ENCODE measurements at places on chromosomes 1 and 21. TPM values are rescaled to one million over a fixed set of nuclear protein-coding genes. Genes with fewer than 3 reads are reported as not detected.

The ESPN gene
- not detected for total RNA-seq

DNA sequence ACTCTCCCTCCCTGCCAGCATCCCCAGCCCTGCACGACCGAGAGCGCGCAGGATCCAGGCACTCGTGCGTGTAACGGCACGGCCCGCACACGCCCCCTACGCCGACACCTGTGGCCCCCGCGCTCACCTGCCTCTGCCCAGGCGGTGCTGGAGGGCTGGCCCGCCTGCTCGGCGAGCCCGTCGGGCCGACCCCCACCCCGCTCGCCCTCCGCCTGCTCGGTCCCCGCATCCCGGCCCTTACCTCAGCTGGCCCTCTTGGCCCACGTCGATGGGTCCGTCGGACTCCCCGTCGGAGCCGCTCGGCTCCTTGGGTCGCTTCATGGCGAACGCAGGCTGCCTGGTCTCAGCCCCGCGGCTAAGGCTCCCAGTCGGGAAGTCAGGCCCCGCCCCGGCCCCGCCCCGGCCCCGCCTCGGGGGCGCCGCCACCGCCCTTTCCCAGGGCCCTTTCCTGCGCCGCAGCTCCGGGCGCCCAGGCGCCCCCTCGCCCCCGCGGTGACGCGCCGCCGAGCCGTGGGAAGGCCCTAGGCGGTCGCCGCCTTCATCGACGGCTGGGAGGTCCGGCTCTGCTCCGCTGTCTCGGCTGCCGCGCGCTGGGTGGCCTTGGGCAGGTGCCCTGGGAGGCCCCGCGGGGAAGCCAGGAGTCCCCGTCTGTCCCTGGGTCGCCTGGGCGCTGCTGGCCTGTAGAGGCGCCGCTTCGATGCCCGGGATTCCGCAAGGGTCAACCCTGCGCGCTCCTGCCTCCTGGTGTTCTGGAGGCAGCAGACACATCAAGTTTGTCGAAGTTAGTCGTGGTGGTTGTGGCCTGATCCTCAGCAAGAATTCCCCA lies at the start of gene HEYL:
Gene HEYL, minus strand, starts transcription at position 339 of the 826 bp plus-strand sequence. Its CDS starts 18 bp downstream, at position 321.
- H3K27ac ChIP-seq = peak within 1 kb of the TSS; percentile 69
- peaks cover 17% of the 10 kb centered on the region for H3K27me3 ChIP-seq
- H3K36me3 ChIP-seq = no peaks in the 10 kb centered on the region
- no peak for DNase-seq

- no peak overlapping the region for H3K27ac ChIP-seq
- no peak for DNase-seq
- H3K4me1 ChIP-seq = no peaks in the 10 kb centered on the region
- H3K36me3 ChIP-seq = no peaks in the 10 kb centered on the region
Observed at GRCh38 chr21:29616209-29616751, 317.6 kb downstream of the BACH1 start.

GRCh38 chr1:235017719-235018118 lies 110.9 kb downstream of the TOMM20 start:
- H3K4me3 ChIP-seq = no peak overlapping the region
- no peak overlapping the region for H3K27ac ChIP-seq
- peaks cover 12% of the 10 kb centered on the region for H3K4me1 ChIP-seq
- H3K27me3 ChIP-seq = no peaks in the 10 kb centered on the region
- H3K36me3 ChIP-seq = no peaks in the 10 kb centered on the region

DNA sequence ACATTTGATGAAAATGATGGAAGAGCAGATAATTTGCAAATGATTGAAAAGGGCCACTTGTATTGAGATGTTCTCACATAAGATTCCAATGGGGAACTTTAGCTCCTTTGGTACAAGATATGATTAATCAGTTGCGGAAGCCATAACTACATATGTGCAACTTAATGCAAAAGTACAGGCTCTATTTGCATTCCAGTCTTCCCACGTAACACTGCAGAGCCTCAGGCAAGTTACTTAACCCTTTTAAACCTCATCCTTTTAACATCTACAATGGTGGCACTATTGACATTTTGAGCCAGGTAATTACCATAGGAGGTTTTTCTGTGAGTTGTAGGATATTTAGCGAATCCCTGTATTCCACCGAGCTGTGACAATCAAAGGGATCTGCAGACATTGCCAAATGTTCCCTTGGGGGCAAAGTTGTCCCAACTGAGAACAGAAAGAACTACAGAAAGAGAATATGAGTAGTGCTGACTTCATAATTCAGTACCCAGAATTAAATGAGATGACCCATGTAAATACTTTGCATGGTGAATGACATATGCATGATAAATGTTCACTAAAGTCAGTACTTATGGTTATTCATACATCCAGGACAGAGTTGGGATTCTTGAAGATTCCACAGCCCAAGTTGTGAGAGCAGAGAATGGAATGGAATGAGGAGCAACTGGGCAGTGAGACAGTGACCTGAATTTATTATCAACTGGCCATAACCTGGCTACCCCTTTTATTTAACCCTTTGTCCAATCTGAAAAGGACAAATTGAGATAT lies 62.6 kb downstream of the SPAG17 start:
- H3K27ac ChIP-seq = no peak overlapping the region
- no peaks in the 10 kb centered on the region for H3K4me1 ChIP-seq
- H3K4me3 ChIP-seq = no peak overlapping the region
- H3K27me3 ChIP-seq = no peaks in the 10 kb centered on the region
- DNase-seq = no peak

The TEDDM1 gene
- total RNA-seq = not detected

GRCh38 chr1:237891979-237892378 lies 1.3 kb upstream of the ZP4 start:
- no peaks in the 10 kb centered on the region for H3K27me3 ChIP-seq
- no peaks in the 10 kb centered on the region for H3K36me3 ChIP-seq
- no peak overlapping the region for H3K27ac ChIP-seq
- DNase-seq = no peak
- no peak overlapping the region for H3K4me3 ChIP-seq
- no peaks in the 10 kb centered on the region for H3K4me1 ChIP-seq

The TRIM45 gene
- total RNA-seq = 1.4 TPM

GRCh38 chr1:224159541-224159940 lies 23.5 kb upstream of the DEGS1 start:
- no peaks in the 10 kb centered on the region for H3K4me1 ChIP-seq
- no peak overlapping the region for H3K27ac ChIP-seq
- no peaks in the 10 kb centered on the region for H3K27me3 ChIP-seq
- no peak overlapping the region for H3K4me3 ChIP-seq
- DNase-seq = no peak

GRCh38 chr1:243497939-243498681 lies 242.3 kb downstream of the SDCCAG8 start:
- H3K27ac ChIP-seq = no peak overlapping the region
- H3K4me3 ChIP-seq = no peak overlapping the region
- no peaks in the 10 kb centered on the region for H3K27me3 ChIP-seq
- peaks cover 23% of the 10 kb centered on the region for H3K36me3 ChIP-seq
- peaks cover 15% of the 10 kb centered on the region for H3K4me1 ChIP-seq

DNA sequence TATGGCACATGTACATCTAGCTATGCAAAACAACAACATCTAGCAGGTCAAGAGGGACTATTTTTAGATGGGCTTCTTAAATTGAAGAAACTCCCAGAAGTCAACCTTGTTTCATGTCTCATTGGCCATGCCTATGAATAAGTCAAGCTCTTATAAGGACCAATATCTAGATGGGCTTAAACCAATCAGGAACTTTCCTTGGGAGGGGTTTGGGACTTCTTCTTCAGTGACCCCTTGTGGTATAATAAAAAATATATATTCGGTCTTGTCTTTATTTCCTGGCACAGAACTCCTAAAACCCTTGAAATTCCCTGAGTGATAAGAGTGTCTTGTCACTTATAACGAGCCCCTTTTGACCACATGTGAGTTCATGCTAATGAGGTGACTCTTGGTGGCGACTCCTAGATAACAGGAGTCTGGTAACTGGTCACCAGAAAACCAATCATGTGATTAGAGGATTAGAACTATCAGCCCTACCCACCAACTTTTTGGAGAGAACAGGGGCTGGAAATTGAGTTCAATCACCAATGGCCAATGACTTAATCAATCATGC lies 218.3 kb downstream of the HHIPL2 start:
- H3K27me3 ChIP-seq = no peaks in the 10 kb centered on the region
- no peak overlapping the region for H3K4me3 ChIP-seq
- peak; percentile 55 for DNase-seq
- H3K4me1 ChIP-seq = no peaks in the 10 kb centered on the region
- no peak overlapping the region for H3K27ac ChIP-seq

The FLG gene
- total RNA-seq = under 0.01 TPM

GRCh38 chr1:220696863-220697231 lies 6.7 kb downstream of the C1orf115 start:
- peaks cover 18% of the 10 kb centered on the region for H3K4me1 ChIP-seq
- H3K36me3 ChIP-seq = peaks cover 17% of the 10 kb centered on the region
- no peak overlapping the region for H3K4me3 ChIP-seq
- DNase-seq = peak; percentile 90

DNA sequence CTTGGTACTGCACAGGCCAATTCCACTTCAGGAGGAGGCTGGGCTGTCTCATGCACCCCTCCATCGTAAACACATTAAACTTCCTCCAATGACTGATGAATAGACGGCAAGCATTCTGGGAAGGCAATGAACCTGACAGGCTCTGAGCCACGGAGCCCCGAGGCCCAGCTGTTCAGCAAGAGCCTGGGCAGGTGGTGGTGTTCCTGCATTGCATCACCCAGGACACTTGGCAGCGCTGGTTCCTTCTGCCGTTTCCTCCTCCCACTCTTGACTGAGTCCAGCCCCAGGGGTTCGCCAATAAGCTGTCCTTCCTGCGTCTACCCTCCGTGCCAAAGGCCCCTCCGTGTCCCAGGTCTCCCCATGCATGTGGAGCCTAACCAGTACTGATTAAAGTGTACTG lies 109.8 kb downstream of the JAK1 start:
- H3K27me3 ChIP-seq = no peaks in the 10 kb centered on the region
- H3K27ac ChIP-seq = peak overlapping the region; percentile 24
- H3K4me3 ChIP-seq = no peak overlapping the region
- DNase-seq = no peak
- no peaks in the 10 kb centered on the region for H3K4me1 ChIP-seq

- H3K27ac ChIP-seq = peak overlapping the region; percentile 6
- H3K27me3 ChIP-seq = no peaks in the 10 kb centered on the region
- DNase-seq = no peak
- peaks cover 52% of the 10 kb centered on the region for H3K4me1 ChIP-seq
Observed at GRCh38 chr1:23400324-23401114, 24.0 kb downstream of the TCEA3 start.

The SLAMF7 gene
- 0.06 TPM for total RNA-seq

DNA sequence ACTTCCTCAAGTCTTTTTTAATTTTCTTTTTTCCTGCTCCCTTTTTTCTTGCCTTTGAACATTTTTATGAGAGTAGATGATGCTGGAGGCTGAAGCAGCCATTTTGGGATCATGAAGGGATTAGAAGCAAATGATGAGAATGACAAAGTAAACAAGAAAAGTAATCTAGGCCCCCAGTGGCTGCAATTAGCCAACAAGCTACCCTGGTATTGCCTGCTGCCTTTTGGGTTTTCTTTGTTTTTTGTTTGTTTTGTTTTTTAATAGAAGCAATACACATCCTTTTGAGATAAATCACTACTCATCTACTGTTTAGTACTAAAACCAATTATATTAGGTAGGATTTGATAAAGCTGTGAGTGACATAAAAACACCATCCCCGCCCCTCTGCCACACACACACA lies 280.7 kb upstream of the ADGRL2 start:
- H3K27ac ChIP-seq = no peak overlapping the region
- no peaks in the 10 kb centered on the region for H3K36me3 ChIP-seq
- no peak overlapping the region for H3K4me3 ChIP-seq
- DNase-seq = no peak

DNA sequence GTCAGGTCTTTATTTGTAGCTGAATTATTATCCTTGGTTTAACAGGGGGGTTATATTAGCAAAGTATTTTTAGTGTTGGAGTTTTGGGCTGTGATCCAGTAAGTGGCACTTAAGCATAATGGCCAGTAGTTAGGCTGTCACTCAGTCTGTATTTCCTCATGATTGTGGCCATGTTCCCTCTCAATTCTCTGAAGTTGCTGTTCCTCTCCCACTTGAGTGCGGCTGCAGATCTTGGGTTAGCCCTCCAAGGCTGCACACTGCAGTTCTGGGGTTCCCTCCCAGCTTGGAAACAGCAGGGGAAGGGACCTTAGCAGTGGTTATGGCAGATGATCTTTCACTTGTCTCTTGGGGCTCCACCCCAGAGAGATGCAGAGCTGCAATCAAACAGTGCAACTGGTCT lies 23.2 kb upstream of the DENND1B start:
- H3K36me3 ChIP-seq = no peaks in the 10 kb centered on the region
- no peak overlapping the region for H3K27ac ChIP-seq
- no peaks in the 10 kb centered on the region for H3K4me1 ChIP-seq
- no peak for DNase-seq

DNA sequence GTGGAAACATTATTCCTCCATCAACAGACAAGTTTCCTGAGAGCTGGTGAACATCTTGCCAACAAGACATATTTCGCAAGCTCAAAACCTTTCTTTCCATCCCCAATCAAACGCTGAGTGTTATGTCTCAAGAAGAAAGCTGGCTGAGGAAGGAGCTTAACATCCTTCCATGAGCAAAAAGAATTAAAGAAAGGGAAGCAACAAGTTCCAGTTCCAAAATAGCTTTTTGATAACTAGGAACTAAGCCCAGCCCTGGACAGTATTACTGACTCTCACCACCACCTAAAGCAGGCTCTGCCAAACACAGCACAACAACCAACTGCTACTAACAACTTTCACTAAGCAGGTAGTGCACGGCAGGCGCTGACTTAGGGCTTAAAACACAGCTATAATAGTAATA lies 50.2 kb downstream of the CAPZB start:
- peak overlapping the region; percentile 7 for H3K4me3 ChIP-seq
- no peak for DNase-seq
- no peaks in the 10 kb centered on the region for H3K27me3 ChIP-seq
- no peaks in the 10 kb centered on the region for H3K36me3 ChIP-seq
- H3K4me1 ChIP-seq = peaks cover 93% of the 10 kb centered on the region
- H3K27ac ChIP-seq = peak overlapping the region; percentile 92

DNA sequence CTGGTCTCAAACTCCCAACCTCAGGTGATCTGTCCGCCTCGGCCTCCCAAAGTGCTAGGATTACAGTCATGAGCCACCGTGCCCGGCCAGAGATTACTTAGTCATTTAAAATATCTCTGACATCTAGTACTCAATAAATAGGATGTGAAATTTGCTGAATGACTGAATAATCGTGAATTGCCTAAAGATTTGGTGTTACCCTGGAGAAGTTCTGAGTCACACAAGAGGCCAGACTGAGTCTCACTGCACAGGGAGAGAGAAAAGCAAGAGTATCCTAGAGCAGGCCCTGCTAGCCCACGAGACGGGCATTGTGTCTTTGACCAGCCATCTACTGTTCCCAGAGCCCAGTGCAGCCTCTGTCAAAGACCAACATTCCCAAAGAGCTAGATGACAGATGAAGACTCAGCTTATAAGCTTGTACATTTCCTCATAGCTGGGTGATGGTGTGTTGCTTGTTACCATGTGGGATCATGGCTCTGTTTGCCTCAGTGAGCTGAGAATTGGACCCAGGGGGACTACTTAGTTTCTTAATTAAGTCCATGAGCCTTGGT lies 5.6 kb upstream of the EIF4G3 start:
- peaks cover 4% of the 10 kb centered on the region for H3K4me1 ChIP-seq
- H3K27ac ChIP-seq = no peak overlapping the region
- no peak overlapping the region for H3K4me3 ChIP-seq
- no peak for DNase-seq
- no peaks in the 10 kb centered on the region for H3K36me3 ChIP-seq
- no peaks in the 10 kb centered on the region for H3K27me3 ChIP-seq

Measured in esophagus muscularis mucosa (tissue), 4 donors.